ENCODE measurements at places on chromosomes 1 and 21.

- DNase-seq: no peak
Observed at GRCh38 chr21:45451091-45451740, 46.3 kb downstream of the COL18A1 start.

GRCh38 chr1:113714606-113715269 lies 44.5 kb downstream of the PHTF1 start:
- peak; percentile 8 for DNase-seq

DNA sequence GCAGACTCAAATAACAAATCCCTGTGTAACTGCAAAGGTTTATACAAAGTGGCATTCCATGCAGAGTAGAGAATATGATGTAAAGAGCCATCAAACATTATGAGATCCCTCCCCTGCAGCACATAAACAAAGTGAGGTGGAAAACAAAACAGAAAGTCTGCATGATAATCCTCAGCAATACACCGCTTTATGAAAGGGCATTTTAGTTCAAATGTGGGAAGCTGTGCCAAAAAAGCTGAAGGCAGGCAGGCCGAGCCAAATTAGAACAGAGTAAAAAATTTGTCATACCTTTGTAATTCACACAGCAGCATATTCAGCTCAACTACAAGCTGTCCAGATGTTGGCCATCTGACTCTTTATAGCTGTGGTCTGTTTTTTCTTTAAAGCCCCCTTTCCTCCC lies 113.5 kb downstream of the LHX9 start:
- peak; percentile 9 for DNase-seq

GRCh38 chr1:178552856-178553255 lies 39.9 kb downstream of the TEX35 start:
- peak; percentile 30 for DNase-seq

GRCh38 chr1:20137604-20138003 lies 1.5 kb upstream of the PLA2G2F start:
- no peak for DNase-seq

DNA sequence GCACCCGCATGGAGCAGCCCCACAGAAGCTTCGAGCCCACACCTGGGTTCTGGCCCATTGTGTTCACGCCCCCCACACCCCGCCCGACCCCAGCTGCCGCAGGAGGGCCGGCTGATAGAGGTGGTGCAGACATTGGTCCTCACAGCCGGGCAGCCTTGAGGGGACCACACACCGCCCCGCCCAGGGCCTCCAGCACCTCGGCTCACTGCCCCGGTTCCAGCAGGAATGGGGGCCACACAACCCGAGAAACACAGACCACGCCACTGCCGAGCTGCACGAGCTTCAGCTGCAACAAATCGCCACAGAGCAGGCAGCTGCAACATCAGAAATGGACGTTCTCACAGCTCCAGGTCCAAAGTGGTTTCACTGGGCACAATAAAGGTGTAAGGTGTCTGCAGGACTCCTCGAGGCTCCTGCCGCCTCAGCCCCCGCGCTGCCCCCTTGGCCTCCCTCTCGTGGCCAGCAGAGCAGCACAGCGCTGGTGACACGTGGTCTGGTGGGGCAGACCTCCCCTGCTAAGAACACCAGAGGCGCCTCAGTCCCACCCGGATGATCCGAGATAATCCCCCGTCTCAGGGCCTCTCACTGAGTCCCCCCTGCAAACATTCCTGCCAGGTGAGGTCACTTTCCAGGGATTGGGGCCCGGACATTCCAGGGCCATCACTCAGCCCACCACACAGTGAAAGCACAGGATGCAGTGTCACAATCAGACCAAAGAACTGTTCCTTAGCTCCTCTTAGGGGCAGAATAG lies 62.3 kb upstream of the ADARB1 start:
- peak; percentile 99 for DNase-seq

GRCh38 chr1:192749349-192749748 lies 59.5 kb upstream of the RGS2 start:
- DNase-seq: no peak

GRCh38 chr1:88768816-88769215 lies 84.7 kb downstream of the PKN2 start:
- DNase-seq: no peak

DNA sequence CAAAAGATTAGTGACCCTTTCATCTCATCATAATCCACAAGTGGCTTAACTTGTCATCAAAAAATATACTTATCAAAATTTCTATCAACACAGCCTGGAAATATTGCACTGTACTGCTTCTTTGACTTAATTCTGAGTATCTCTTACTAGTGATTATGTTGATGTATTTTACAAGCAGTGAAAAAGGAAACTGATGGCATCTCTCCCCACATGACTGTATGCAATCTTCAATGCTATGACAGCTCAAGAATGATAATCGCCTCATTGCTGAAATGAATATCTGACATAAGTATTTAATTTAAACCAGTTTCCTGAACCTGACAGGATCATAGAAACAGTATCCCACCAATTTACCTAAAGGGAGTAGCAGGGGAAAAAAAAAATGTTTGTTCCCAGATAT lies 79.5 kb downstream of the DPYD start:
- no peak for DNase-seq

DNA sequence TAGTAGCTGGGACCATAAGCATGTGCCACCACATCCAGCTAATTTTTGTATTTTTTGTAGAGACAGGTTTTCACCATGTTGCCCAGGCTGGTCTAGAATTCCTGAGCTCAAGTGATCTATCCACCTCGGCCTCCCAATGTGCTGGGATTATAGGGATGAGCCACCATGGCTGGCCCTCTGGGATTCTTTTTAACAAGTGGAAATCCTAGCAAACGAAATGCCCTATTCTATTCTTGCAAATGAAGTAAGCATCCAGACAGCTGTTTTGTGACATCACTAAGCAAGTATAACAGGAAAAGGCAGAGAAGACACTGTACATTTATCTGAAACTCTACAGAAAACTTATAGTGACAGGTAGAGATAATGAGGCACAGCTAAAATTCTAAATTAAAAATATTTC lies 86.4 kb downstream of the DDAH1 start:
- DNase-seq: no peak

DNA sequence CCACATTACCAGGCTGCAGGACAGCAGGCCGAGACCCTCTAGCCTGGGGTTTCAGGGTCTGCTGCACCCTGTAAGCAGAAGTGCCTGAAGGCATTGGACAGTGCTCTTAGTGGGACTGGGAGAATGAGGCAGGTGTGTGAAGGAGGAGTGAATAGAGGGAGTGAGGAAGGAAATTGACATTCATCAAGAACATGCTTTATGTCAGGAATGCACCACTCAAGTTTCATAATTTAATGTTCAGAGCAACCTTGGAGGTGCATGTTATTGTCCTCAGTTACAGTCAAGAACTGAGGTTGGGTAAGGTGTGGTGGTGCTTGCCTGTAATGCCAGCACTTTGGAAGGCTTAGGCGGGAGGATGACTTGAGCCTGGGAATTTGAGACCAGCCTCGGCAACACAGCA lies 11.7 kb upstream of the GPR37L1 start:
- DNase-seq: no peak

GRCh38 chr1:151858030-151858746 lies 4.7 kb upstream of the THEM5 start:
- no peak for DNase-seq

GRCh38 chr1:80535466-80535865 lies 1265.3 kb upstream of the ADGRL2 start:
- DNase-seq: no peak

DNA sequence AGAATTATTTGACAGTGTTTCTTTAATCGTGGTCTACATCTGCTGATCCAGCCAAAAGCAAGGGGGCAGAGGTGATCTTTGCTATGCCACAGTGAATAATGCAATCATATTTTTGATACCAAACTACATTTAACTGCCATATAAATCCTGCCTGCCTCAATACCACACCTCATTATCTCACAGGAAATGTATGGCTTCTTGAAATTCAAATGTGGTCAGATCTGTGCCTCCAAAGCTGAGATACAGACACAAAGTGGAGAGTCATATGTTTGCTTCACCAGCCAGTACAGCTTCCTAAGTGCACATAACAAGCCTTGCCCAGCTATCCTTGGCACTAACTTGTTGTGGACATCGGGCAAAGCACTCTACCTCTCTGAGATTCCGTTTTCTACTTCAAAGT lies 250.0 kb upstream of the NFIA start:
- DNase-seq: no peak

GRCh38 chr1:30336550-30337323 lies 386.6 kb downstream of the MATN1 start:
- DNase-seq: no peak

- no peak for DNase-seq
Observed at GRCh38 chr1:224292419-224292818, 37.6 kb downstream of the NVL start.

GRCh38 chr21:40208948-40209345 lies 341.7 kb downstream of the PCP4 start:
- no peak for DNase-seq

DNA sequence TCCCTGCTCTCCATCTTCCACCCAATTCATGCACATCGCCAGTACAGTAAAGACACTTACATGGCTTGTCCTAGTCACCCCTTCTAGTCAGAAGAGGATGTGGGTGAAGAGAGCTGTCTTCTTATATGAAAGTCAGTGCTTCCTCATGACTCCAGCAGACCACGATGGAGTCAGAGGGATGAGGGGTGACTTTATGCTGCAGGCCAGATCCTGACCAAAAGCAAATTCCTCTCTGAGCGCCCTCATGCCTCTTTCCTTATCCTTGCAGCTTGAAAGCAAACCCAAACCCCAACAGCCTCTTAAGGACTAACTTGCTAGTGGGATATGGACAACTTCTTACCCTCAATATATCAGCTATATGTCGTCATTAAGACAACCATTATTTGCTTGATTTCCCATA lies 348.2 kb upstream of the DUSP10 start:
- no peak for DNase-seq

DNA sequence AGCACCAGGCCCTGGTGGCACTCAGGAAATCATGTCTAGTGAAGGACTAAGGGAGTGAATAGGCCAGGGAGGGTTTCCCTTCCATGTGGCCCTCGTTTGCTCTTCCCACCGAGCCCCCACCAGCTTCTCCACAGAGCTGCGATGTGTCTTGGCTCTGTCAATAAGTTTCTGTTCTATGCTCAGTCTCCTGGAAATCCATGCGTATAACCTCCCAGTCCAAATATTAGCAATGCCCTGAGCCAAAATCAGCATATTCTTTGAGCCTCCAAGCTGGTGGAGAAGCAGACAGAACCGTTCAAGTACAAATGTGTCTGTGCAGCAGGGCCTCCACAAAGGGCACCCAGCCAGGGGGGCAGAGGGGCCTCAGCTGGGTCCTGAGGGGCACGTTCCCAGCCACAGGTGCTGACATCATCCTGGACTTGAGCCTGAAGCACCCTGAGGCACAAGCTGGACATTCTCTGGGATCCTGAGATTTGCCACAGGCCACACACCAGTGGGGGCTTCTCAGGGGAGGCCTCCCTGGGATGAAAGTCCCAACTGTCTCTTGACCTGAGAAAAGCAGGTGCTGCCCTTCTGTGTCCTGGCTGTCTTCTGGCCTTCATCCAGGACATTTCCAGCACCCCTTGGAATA lies 350.5 kb upstream of the VAMP3 start:
- DNase-seq: no peak

DNA sequence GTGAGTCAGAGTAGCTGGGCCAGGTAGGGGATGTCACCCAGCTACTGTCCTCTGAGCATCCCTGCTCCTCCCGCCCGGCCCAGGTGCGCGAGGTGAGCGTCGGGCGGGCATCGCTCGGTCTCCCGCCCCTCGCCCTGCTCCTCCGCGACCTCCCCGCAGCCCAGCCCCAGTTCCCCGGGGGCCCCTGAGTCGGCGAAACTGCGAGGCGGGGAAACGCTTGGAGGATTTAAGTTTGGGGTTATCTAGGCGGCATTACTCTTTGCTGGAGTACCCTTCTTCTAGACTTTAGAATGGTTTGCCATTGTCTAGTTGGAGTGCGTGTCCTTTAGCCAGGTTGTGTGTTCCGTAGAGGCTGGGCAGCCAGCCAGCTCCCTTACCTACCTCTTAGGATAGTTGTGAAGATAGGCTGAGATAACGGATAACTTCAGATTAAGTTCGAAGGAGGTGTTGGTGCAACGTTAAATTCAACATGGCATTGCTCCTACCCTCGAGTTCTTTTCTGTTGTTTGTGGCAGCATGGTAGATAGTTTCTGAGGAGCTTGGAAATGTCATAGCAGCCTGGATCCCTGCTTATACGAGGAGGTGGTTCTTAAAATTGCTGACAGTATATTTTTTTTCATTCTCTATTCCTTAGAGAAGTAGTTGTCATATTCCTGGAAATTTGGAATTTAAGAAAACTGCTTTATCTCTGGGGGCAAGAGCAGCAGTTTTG lies 697 bp downstream of the AGO3 start:
- peak; percentile 24 for DNase-seq

DNA sequence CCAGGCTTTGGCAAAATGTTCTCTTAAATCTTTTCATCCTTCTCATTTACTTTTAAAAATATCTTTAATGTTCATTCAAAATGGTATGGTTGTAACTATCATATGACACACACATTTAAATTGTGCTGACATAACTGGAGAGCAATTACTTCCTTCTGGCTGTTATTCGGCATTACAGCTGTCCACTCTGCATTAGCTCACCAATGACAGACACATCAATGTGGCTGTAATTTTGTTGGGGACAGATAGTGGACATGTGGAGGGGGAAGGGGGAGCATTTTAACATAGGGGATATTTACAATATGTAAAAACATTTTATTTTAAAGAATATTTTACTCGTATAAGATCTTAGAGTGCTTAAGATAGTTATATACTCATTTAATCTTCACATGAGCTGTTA lies 319.8 kb downstream of the HMCN1 start:
- no peak for DNase-seq

- peak; percentile 13 for DNase-seq
Observed at GRCh38 chr21:33229099-33229783, 497 bp upstream of the IFNAR2 start.

GRCh38 chr1:19720973-19721372 lies 56.3 kb downstream of the HTR6 start:
- no peak for DNase-seq

- DNase-seq: no peak
Observed at GRCh38 chr1:1088029-1088800, 14.1 kb upstream of the RNF223 start.

GRCh38 chr1:47655521-47656300 lies 217.9 kb downstream of the FOXD2 start:
- DNase-seq: peak; percentile 18

DNA sequence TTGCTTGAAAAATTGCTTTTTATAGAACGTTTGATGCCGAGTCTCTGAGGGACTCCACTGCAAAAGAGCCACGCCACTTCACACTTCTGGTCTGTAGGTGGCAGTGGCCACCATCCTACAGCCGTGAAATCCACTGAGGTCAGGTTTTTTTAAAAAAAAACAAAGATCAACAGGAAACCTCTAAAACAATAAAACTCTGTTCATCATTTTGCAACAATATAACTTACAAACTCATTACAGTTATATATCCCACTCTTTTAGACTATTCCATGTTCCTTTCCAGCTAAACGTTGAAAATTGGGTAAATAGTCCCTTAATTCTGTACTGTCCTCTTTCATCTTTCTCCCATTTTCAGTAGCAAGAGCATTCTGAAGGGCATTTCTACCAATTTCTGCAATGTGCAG lies 64.6 kb upstream of the FMN2 start:
- DNase-seq: no peak

All from SJSA1 (cell line).